ENCODE measurements at places on chromosomes 3 and 15. TPM values are rescaled to one million over a fixed set of nuclear protein-coding genes. Genes with fewer than 3 reads are reported as not detected.
A peak's percentile ranks its signal among the peaks of the same experiment; 100 is the strongest.

DNA sequence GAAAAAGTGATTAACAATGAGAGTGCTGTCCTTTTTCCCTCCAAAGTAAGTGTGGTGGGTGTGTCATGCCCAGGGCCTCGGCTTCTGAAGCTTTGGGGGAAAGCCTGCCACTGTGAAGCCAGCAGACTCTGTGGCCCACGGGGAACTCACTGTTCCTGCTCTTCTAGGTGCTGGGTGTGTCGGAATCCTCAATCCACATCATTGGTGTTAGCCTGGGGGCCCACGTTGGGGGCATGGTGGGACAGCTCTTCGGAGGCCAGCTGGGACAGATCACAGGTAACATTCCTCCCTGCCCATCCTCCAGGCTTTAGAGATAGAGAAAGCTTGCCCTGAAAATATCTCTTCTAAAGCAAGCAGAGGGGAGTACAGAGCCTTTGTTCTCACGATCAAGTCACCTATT, 11.6 kb downstream of the PLA1A start:
- DNase-seq, result no peak

DNA sequence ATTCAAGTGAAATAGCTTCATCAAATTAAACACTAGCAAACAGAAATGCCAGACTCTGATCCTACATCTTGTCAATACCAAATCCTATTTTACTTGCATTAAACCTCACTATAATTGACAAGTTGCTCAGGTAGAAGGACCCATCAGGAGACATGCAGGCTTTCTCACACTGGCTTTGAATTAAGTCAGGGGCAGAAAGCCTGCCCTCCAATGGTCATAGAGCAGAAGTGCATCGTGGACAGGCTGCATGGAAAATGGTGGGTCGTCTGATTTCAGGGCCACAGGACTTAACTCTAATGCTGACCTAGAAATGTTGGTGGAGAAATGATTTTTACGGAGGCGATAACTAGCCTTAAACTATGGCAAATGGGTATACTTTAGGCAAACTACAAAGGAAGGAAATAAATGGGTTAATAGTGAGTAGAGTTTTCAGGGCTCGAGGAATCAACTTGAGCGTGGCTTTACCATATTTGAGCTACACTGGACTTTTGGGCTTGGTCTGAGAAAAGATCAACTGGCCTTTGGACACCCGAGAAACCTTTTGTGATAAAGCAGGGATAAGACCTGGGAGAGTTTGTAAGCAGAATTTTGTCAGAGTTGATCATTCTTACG, 283.9 kb downstream of the GRM7 start:
- DNase-seq, result peak; percentile 42

- DNase-seq, result peak; percentile 35
Observed at GRCh38 chr15:78415284-78415683, 22.7 kb upstream of the IREB2 start.

- no peak for DNase-seq
Observed at GRCh38 chr15:79282371-79283251, at the start of gene ANKRD34C. ANKRD34C (plus strand) TSS chr15:79282722; CDS start chr15:79293285, 10,563 bp downstream.

GRCh38 chr3:150582620-150583019, 20.5 kb upstream of the SELENOT start:
- no peak for DNase-seq

DNA sequence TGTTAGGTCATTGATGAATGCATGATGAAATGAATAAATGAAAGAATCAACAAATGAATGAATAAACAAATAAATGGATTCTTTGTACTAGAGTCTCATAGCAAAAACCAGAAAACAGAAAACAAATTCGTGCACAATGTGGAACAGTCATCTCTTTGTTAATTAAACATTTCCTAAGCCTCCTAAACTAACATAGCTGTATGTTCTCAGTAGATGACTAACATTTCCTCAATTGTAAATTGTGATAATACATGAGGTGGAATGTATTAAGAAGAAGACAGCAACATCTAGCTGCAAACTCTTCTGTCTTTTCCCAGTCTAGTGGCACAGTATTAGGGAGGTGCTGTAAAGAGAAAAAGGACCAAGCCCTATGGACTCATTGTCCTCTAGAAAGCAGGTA, 1021.0 kb downstream of the MCTP2 start:
- peak; percentile 79 for DNase-seq

- DNase-seq, result peak; percentile 51
Observed at GRCh38 chr3:110995461-110996231, 76.0 kb upstream of the NECTIN3 start.

GRCh38 chr3:38576131-38576525, 73.4 kb downstream of the SCN5A start:
- DNase-seq, result no peak

DNA sequence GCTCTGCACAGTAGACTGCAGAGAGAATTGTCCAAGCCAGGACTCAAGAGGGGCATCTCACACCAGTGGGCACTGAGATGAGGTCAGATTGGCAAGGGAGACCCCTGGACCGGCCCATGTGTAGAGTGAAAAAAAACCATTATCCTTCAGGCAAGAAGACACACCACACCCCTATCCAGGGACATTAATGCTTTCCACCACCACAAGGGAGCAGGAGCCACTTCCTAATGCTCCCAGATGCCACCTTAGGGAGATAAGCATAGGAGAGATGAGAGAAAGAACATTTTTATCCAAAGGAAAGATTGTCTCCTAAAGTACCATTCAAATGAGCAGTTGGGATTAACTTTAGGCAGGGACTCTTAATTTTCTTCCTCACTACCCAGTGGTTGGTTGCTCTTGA, 109.6 kb upstream of the PTX3 start:
- DNase-seq, result no peak

- DNase-seq, result no peak
Observed at GRCh38 chr3:30426293-30426993, 180.0 kb upstream of the TGFBR2 start.

- DNase-seq, result no peak
Observed at GRCh38 chr3:107813026-107813425, 277.8 kb downstream of the CD47 start.

DNA sequence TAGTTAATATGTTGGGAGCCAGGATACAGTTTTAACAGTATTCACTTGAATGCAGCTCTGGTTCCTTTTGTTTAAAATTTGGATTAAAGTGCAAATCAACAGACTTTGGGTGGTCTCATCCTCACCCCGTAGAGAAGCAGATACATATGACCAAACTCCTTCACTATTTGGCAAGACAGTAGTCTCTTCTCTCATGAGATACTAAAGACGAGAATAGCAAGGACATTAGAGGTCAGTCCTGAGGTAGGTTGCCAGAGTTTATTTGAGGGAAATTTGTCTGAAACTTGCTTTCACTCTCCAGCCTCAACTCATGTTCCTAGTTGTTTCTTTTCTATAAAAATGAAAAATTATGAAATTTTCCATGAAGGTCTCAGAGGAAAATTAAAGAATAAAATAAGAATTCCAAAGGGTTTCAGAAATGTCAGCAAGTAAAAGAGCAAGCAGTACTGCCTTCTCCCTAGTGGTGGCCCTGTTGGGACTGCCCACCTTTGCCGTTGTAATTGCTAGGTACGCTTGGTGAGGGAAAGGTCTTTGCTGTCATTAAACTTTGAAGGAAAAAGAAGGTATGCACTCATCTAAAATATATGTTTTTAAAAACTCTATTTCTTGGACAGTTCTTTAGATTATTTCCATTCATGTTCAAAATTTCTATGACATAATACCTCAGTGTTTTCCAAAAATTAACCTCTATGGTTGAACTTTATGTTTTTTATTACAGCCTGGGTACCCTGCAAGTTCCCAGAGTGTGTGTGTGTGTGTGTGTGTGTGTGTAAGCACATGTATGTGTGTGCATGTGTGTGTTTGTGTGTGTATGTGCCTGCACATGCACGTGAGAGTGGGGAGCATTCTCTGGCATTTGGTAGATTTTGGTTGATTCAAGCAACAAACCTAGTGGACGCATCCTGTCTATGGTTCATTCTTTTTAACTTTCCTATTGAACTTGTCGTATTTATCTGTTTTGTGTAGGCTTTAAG, 111.4 kb downstream of the CMSS1 start:
- no peak for DNase-seq

GRCh38 chr15:63070681-63071129, 28.2 kb downstream of the TPM1 start:
- DNase-seq, result no peak

Gene GOLGA6A
- not detected for total RNA-seq

Gene KIF9
- 6.1 TPM for total RNA-seq

Gene CYP1A2
- total RNA-seq, result not detected

Gene PLA2G4B
- total RNA-seq, result 0.22 TPM

Gene SEMA5B
- total RNA-seq, result under 0.01 TPM

Gene IP6K1
- 37.3 TPM for total RNA-seq

Gene GOLGA8G
- not detected for total RNA-seq

Gene LMLN
- 2.6 TPM for total RNA-seq

Gene FBXO40
- under 0.01 TPM for total RNA-seq

Gene CPA3
- not detected for total RNA-seq

Gene CASR
- not detected for total RNA-seq

Gene GUCA1C
- not detected for total RNA-seq

Gene GOLGA8T
- not detected for total RNA-seq
